Immature natural killer cell (primary cell): ENCODE measurements at places on chromosomes 7 and 10.

DNA sequence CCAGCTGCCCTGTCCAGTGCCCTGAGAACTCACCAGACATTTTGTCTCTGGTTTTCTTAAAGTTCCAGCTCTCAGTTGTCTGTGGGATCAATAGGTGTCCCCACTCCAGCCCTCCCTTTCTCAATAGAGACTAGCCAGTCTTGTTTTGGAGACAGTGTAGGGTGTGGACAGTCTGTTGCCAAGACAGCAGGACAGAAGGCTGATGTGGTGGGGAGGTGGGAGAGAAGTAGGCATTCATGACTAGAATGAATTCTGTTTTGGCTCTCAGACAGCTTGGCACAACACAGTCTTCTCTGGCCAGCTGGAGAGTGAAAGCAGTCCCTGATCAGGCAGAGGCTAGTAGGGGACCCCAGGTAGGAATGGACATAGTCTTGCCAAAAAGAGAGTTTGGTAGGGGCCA, 467.0 kb upstream of the PODXL start:
- no peak for DNase-seq

DNA sequence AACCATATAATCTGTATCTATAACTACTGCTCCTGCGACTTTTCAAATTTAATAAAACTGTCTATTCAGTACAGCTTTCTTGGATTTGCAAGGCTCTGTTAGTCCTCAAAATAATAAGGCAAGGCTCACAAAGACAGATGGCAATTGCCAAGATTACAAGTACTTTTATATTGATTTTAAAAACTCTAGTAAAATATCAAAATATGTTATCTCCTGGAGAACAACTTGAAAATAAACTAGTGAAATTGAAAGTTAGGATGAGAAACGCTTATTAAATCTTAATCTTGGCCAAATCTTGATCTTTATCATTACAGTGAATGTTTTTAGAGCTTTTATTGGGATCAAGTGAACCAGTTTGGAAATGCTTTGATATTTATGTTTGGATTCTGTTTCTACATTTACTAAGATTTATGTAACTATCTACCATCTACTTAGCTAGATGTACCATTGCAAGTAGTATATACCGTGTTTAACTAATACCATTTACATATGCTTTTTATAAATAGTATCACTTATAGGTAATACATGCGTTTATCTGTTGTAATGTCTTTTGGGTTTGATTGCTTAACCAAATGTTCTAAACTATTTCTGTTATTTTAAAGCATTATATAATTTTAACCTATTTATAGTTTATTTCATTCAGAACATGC, 70.0 kb downstream of the CABCOCO1 start:
- no peak for DNase-seq

DNA sequence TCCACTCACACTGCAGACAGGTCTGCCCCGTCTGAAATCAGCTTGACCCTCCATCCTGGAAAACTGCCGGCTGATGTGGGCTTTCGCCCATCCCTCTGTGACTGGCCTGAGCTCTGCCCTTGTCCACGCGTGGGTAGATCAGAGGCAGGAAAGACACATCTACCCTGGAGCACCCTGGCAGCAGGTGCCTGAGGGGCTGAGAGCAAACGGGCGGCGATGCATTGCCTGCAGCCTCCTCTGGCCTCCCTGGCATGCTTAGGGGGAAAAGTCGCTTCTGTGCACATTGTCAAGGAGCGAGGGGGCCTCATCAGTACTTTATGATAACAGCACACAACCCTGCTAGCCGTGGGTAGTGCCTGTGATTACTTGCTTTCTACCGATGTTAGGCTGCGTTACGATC, 109.4 kb downstream of the ADARB2 start:
- no peak for DNase-seq

DNA sequence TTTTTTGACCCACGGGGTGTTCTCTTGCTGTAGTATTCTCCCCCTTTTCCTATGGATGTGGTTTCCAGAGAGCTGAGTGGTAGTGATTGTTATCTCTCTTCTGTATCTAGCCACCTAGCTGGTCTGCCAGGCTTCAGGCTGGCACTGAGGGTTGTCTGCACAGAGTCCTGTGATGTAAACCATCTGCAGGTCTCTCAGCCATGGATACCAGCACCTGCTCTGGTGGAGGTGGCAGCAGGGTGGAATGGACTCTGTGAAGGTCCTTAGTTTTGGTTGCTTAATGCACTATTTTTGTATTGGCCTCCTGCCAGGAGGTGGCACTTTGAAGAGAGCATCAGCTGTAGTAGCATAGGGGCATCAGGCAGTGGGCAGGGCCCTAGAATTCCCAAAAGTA, 851 bp downstream of the HYAL4 start:
- no peak for DNase-seq

GRCh38 chr10:123645615-123646014, 20.5 kb upstream of the GPR26 start:
- no peak for DNase-seq

- no peak for DNase-seq
These were observed 13.1 kb downstream of the UBE3C start for GRCh38 chr7:157151626-157152339.

DNA sequence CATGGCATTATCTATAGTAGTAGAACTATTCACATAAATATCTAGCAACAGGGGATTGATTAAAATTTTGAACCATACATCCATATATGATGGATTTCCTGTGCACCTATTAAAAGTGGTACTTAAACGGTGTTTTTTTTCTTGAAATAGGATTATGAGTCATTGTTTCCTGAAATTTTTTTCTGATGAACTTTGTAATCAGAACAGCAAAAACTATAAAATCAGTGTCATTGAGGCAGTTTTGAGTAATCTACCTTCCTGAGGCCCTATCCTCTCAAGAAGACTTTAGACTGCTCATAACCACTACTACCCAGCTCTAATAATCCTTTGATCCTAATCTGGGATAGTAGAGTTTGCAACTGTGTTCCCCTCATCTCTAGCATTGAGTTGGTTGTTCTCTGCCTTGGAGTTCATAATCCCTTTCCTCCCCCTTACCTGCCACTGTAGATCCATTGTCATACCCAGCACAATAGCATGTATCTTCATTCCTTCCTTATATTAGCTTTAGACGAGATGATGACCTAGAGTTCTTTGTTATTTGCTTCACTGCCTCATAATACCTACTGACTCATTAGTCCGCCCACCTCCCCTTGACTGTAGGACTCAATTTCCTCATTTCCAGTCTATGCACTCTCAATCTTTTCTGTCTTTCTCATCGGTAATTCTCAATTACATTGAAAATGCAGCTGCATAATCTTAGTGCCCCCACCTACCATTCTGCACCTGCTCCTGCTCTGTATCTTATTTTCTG, 133.4 kb downstream of the LRRC4 start:
- no peak for DNase-seq

DNA sequence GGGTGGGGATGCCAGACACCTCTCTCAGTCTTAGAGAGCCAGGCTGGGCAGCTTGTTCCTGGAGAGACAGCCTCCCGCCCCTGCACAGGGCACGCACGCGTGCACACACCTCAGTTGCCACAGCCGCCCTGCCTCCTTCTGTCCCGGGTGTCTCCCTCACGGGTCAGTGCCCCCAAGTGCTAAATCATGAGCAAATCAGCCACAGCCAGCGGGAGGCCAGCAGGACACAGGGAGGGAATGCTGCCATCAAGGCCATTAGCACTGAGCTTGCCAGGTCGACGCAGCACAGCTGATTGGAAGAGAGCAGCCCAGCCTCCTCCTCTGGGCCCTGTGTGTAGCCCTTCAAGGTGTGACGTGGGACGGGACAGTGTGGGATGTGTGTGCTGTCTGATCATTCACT, 130.4 kb downstream of the CDH23 start:
- DNase-seq: no peak

DNA sequence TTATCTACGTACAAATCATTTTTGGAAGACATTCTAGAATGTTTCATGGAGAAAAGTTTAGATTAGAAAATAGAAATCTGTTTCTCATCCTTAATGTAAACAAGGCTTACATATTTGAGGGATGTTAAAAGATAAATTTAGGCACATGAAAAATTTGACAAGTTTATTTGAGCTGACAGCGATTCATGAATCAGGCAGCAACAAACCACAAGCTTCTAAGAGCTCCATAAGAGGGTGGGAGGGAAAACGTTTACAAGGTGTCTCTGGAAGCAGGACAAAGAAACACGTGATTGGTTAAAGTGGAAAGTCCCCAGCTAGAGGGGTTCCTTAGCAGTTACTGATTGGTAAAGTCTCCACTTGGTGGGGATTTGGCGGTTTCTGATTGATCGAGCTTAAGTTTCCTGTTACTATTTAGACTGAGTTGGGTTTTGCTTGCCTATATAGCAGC, 228.9 kb upstream of the PITRM1 start:
- DNase-seq: no peak

DNA sequence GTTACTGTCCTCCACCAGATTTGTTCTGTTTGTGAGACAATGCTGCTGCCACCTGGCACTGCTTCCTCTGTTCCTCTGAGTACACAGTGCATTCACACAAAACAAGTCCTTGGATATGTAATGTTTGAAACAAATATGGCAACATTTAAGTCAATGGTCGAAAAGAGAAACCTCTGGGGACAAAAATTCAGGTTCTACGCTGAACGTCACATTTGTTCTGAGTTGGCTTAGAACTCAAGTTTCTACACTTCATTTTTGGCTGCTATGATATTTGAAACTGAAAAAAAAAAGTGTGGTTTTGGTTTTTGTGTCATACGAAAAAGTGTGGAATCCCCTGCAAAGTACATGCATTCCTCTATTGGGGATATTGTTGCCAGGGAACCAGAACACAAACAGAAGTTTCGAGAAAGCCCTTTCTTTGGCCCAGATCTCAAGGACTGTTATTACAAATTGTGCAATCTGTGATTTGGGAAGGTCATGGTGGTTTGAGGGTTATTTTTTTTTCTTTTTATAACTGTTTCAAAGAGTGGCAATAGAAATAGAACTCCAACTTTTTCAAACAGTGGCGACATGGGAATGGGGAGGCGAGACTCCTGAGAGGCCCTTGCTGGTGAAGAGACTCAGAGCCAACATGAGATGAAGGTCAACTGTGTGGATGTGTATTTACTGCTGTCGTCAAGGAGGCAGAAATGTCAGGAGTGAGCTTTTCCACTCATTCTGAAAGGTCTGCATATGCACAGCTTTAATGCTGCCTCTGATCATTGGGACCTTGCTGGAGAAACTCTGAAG, 127.5 kb downstream of the CUBN start:
- peak; percentile 57 for DNase-seq

GRCh38 chr10:25047591-25048301, 31.3 kb downstream of the THNSL1 start:
- DNase-seq: no peak

DNA sequence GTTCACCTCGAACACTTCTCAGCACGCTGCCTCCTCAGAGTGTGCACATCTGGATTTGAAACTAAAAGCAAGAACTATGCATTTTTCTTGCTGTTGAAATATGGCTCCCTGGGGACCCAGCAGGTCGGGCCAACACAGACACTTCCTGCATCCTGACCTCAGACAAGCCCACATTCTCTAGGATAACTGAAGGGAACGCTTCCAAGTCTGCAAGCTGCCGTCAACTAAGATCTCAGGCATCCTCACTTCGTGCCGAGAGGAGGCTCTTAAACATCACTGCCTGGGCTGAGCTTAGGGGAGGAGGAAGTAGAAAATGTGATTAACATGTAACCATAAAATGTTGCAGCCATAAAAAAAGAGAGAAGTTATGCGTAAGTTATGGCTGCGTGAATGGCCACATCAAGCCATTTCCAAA, 65.5 kb downstream of the PYROXD2 start:
- DNase-seq: no peak

DNA sequence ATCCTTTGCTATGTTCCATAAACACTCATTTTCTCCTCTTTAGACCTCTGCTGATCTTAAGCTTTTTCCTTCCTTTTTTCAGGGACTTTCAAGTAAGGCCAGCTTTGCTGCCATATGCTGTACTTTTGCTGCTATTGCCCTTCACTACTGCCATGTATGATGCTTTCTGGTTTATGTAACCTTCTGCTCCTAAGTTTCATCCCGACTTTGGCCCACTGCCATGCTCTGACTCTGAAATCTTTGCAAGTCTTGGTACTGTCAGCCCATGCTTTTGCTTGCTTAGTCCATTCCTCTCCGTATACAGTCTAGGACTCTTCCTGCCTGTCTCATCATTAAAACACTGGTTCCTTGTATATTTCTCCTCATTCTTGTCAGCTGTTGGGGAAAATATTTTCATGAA, 152.4 kb downstream of the RNF133 start:
- no peak for DNase-seq

DNA sequence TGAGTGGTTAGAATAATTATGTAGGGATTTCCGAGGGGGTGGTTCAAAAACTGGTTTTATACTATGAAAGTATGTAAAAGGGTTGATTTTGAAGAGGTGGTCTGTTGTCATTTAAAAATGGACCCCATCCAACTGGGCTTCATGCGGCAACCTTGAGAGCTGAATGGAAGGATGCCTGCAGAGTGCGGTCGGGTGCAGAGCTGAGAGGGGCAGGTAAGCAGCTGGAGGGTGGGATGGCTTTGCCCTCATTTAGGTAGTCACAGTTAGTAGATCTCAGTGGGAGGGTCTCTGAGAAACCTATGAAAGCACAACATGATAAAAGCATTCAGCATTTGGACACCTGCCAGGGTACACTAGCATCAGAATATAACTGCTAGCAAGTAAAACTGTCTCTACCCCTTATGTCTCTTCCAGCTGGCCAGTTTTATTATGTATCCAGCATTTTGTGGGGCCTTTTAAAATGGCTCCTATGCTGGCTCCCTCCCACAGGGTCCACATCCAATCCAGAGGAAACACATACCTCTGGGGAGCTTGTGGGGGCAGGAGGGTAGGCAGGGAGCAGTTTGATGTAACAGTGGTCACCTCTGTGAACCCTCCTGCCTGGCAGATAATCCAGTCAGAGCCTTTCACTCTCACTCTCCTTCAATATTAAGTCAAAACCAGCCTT, 75.9 kb upstream of the MAGI2 start:
- DNase-seq: no peak

- DNase-seq: no peak
These were observed 53.7 kb downstream of the CCDC6 start for GRCh38 chr10:59852670-59853069.

DNA sequence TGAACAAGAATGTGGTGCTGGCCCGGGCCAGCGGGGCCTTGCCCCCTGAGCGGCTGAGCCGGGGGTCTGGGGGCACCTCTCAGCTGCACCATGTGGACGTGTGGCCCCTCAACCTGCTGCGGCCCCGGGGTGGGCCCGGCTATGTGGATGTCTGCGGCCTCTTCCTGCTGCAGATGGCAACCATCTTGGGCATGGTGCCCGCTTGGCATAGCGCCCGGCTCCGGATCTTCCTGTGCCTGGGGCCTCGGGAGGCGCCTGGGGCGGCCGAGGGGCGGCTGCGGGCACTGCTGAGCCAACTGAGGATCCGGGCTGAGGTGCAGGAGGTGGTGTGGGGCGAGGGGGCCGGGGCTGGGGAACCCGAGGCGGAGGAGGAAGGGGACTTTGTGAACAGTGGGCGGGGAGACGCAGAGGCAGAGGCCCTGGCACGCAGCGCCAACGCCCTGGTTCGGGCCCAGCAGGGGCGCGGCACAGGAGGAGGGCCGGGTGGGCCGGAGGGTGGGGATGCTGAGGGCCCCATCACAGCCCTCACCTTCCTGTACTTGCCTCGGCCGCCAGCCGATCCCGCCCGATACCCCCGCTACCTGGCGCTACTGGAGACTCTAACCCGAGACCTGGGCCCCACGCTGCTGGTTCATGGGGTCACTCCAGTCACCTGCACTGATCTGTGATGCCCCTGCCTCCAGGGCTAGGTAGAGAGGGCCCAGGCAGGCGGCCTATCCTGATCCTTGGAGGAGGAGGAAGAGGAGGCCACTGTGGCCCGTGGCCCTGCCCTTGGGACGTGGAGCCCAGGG, 1.1 kb upstream of the TRIP6 start:
- DNase-seq: no peak

- peak; percentile 19 for DNase-seq
These were observed 54.3 kb upstream of the KDM7A start for GRCh38 chr7:140230861-140231770.
